SJCRH30 (cell line): ENCODE measurements at places on chromosomes 16 and 17.
A peak's percentile ranks its signal among the peaks of the same experiment; 100 is the strongest.

- no peak for DNase-seq
Measured at GRCh38 chr16:47052666-47053640, 79.5 kb upstream of the DNAJA2 start.

DNA sequence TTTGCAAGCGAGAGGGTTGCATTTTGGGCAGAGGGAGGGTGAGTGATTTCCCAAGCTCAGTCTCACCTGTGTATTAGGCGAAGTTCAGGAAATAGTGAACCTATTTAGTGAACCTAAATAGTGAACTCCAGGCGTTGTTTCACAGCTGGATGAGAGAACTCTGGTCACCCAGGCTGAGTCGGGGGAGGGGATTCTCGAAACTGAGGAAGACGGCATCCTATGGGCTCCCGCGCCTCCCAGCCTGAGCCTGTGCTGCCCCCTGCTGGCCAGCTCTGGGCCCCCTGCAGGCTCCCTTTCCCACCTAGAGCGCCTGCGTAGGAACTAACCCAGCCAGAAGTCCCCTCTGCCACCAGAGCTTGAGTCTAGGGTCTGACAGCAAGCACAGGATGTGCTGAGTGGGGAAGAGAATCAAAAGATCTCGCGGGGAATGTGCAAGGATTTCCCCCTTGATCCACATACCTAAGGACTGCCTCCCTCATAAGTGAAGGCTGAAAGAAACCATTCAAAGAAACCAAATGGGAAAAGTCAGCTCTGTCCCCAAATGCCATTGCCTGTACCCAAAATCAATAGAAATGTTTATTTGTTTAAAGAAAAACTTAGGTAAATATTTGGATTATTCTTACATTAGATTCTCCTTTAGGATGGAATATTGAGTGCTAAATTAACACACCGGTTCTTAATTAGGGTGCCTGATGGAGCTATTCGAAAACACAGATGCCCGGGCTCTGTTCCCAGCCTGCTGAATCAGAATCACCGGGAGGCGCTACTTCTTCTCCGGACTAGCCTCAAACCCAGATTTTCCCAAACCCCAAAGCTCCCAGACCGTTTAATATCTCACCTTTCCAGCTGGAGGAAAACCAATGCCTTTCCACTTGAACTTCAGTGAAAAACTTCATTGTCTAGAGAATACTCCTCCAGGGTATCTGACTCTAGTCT, 14.8 kb upstream of the MARVELD3 start:
- peak; percentile 73 for DNase-seq

DNA sequence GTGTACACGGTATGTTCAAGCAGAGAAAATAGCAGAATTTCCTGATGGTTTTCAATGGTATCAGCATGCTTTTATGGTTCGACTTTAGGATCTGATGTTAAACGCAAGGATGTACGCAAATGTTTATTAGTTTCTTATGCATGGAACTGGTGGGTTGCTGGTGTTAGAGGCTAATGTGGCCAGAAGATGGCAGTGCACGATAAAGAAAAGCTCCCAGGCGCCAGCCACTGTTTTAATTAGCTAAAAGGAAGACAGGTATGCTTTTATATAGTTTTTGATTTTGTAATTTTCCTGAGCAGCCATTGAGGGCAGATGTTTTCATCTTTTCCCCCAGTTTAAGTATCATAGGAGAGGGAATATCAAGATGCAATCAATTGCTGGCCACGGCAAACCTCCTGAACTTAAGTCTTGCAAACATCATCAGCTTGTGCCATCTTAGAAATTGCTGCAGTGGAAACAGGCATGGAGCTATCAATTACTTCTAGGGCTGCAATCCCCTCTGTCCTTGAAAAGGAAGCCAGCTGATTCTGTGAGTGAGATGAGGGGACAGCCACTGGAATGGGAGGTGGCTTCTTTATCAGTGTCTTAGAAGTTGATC, 648.5 kb upstream of the RBFOX1 start:
- peak; percentile 34 for DNase-seq

- no peak for DNase-seq
Measured at GRCh38 chr16:78607465-78607864, 508.0 kb downstream of the WWOX start.

- no peak for DNase-seq
Measured at GRCh38 chr17:14204084-14204483, 32.6 kb downstream of the CDRT15 start.

- no peak for DNase-seq
Measured at GRCh38 chr17:61426482-61427304, 25.5 kb upstream of the TBX4 start.

- DNase-seq, result no peak
Measured at GRCh38 chr17:42076797-42077559, 21.3 kb downstream of the ZNF385C start.

DNA sequence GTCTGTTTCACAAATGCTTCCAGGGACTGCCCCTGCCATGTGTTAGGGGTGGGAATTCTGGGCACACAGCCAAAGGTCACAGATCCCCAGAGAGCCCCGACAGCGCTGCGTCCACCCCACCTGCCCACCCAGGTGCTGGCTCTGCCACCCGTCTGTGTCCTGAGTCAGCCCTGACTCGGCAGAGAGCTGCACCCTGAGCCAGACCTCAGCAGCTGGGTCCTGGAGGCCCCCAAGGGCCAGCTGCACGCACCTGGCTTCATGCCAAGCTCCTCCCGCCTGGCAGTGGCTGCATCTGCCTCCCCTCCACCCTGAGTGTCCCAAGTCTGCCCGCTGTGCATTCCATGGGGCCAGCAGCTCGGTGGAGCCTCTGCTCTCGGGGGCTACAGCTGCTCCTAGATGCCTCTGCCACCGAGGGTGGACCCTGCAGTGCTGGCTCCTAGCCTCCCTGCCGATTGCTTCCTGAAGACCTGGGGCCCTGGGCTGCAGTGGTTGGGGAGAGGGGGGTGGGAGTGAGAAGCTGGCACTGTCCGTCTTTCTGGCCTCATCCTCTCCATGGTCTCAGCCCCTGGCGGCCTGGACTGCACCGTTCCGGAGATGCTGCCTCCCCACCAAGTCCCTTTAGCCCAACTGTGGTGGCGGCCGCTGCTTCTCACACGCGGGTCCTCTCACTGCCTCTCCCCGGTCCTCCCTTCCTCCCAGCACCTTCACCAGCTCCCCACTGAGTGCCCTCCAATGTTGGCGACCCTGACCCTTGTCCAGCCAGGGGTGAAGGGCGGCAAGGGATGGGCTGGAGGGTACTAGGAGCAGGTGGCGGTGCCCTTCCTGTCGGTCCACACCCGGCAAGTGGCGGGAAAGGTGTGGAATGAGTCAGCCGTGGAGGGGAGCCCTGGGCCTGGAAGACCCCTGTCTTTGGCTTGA, 3.0 kb downstream of the SECTM1 start:
- DNase-seq, result peak; percentile 100

- peak; percentile 32 for DNase-seq
Measured at GRCh38 chr16:83530293-83530692, 277.5 kb upstream of the HSBP1 start.

GRCh38 chr17:71632328-71632727, 488.5 kb upstream of the SOX9 start:
- no peak for DNase-seq

- DNase-seq, result peak; percentile 52
Measured at GRCh38 chr17:66964930-66965800, 658 bp downstream of the CACNG4 start.

DNA sequence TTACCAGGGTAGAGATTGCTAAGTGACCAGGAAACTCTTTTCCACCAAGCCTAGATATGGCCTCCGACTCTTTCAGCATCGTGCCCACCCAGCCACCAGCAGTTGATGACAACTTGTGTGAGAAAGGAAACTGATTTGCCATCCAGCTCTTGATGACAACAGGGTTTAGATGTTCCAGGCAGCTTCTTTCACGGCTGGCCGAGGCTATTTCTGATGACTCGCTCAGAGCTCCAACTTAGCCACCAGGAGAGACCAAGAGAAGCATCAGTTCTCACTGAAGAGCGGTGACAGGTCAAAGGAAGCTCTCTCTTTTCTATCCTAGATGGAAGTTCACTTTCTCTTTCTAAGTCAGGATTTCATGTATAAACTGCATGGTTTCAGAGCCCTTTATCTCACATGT, 61.2 kb downstream of the MPHOSPH6 start:
- no peak for DNase-seq

- no peak for DNase-seq
Measured at GRCh38 chr16:17203424-17203823, 267.3 kb downstream of the XYLT1 start.

- peak; percentile 53 for DNase-seq
Measured at GRCh38 chr17:19383681-19384470, 3.1 kb downstream of the MFAP4 start.

- DNase-seq, result no peak
Measured at GRCh38 chr16:88524973-88525662, 45.1 kb upstream of the ZC3H18 start.

DNA sequence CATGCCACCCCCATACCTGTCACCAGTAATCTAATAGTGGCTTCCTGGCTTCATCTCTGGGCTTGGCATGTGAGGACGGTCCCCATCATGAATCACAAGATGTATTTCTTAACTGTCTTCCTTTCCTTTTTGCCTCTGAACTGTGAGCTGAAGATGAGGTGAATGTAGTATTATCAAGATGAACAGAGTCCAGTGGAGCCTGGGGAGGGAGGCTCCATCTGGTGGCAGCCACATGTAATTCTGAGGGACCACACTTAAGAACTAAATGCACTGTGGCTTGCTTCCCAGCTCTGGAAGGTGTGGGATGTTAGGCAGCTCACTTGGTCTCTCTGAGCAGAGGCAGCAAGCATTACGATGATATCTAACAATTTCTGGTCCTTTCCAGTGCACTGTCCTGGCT, 354.9 kb upstream of the ASIC2 start:
- DNase-seq, result peak; percentile 14

- no peak for DNase-seq
Measured at GRCh38 chr16:27237219-27238015, 31.2 kb downstream of the NSMCE1 start.

DNA sequence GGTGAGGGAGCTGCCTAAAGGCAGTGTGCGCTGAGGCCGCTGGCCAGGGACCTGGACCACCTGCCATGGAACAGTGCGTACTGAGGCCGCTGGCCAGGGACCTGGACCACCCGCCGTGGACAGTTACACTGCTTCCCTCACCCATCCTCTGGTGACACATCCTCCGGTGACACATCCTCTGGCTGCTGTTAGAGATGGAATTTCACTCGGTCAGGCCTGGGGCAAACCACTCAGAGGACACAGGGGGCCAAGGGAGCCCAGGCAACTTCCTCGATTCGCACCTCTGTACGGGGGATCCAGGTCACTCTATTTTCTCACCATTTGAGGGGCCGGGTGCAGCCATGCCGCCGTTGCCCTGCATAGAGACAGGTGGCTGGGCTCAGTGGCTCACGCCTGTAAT, 32.4 kb upstream of the RPTOR start:
- peak; percentile 58 for DNase-seq

GRCh38 chr17:49210158-49211029, at the start of the genes ABI3 and GNGT2:
ABI3 (plus strand) TSS chr17:49210707; CDS start chr17:49210725, 18 bp downstream.
GNGT2 (minus strand) TSS chr17:49210574; CDS start chr17:49207422, 3,152 bp downstream.
- peak; percentile 82 for DNase-seq

DNA sequence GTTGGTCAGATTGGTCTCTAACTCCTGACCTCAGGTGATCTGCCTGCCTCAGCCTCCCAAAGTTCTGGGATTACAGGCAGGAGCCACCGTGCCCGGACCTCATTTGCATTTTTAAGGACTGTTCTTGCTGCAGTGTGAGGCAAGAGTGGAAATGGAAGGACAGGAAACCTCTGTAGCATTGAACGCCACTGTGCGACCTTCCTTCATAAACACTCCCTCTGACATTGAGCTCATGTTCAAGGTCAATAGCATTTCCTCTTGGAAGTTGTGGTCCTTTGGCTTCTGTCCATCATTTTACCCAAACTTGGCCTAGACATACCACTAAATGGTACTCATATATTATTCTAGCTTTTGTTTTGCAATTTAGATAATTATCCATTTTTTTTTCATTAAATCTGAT, 32.8 kb upstream of the ABCA8 start:
- no peak for DNase-seq

GRCh38 chr16:84524346-84524920, 20.0 kb upstream of the MEAK7 start:
- DNase-seq, result no peak

DNA sequence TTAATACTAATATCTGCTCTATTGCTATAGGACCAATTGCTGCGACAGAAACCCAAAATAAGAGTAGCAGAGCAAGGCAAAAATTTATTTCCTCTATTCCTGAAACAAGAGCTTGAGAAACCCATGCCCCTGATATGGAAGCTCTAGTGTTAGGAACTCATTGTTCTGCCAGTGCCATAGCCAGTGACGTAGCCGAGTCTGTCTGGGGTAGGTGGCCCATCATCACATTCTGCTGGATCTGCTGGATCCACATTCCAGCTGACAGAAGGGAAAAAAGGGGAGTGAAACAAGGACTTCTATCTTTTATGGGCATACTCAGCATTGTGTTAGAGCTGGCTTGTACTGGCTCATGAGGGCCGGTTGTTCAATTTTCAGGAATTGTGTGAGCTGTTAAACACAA, 248.9 kb upstream of the MON1B start:
- no peak for DNase-seq

- DNase-seq, result no peak
Measured at GRCh38 chr16:46717692-46718091, 28.2 kb downstream of the ORC6 start.

DNA sequence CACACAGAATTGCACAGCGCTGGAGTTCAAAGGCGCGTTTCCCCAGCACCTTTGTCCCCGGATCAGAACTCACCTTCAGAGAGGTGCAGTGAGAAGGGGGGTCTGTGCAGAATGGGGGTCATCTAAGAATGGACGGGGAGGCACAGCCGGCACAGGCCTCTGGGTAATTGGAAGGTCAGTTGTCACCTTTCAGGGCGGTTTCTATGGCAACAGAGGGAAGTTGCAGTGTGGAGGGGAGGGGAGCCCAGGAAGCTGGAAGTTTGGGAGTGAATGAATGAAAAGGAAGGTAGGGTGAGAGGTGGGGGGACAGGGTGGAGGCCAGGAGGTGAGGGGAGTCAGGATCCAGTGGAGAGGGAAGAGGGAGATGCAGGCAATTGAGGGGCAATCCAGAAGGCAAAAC, 12.4 kb upstream of the KCNG4 start:
- no peak for DNase-seq

DNA sequence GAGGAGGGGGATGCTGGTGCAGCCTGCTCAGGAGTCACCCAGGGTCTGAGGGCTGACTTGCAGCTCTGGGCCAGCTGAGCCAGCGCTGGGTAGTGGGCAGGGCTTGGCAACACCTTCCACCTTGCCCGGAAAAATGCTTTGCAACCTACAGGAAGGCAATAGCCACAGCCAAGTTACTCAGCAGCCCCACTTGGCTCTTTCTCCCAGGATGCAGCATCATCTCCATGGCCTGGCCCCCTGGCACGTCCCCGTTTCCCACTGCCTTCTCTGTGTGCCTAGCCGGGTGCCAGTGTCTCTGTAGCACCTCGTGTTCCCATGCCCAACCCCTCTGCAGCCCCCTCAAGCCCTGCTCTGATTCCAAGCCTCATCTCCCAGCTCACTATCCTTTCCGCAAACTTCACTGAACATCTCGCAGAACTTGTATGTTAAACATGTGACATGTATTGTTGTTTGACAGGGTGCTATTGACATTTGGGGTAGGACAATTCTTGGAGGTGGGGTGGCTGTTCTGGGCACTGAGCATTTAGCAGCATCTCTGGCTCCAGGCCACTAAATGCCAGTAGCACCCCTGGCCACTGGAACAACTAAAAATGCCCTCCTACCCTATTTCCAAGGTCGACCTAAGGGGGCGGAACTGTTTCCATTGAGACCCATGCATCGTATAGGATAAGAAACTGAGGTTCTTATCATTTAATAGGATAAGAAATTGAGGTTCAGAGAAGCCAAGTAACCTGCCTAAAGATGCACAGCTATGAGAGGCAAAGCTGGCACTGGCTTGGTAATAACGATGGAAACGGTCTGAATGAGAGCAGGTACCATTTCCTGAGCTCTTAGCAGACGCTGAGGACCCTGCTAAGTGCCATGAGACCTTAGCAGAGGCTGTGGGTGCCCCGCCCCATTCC, 12.2 kb downstream of the DEXI start:
- no peak for DNase-seq

GRCh38 chr16:85991425-85991824, 92.5 kb downstream of the IRF8 start:
- DNase-seq, result peak; percentile 12
